ENCODE measurements at places on chromosomes 1 and 21. TPM values are rescaled to one million over a fixed set of nuclear protein-coding genes. Genes with fewer than 3 reads are reported as not detected.

The OPN3 gene
- total RNA-seq: 9.4 TPM

The CELA2A gene
- total RNA-seq: not detected

The RYR2 gene
- 0.06 TPM for total RNA-seq

The MEGF6 gene
- 30.8 TPM for total RNA-seq

The MSH4 gene
- total RNA-seq: under 0.01 TPM

The USH2A gene
- total RNA-seq: not detected

The PI4KB gene
- 54.2 TPM for total RNA-seq

The CDA gene
- total RNA-seq: 1.4 TPM

The SLAMF9 gene
- total RNA-seq: not detected

The TACSTD2 gene
- total RNA-seq: 33.0 TPM

The BATF3 gene
- total RNA-seq: 1.0 TPM

The XPR1 gene
- total RNA-seq: 32.7 TPM

The TIE1 gene
- total RNA-seq: 1,208 TPM

The KRTAP19-1 gene
- not detected for total RNA-seq

The CRYAA gene
- total RNA-seq: not detected

The NBPF4 gene
- not detected for total RNA-seq

The F13B gene
- total RNA-seq: not detected

The CTSE gene
- total RNA-seq: not detected

The SLC44A3 gene
- total RNA-seq: 2.1 TPM

The C1orf167 gene
- total RNA-seq: 0.19 TPM

The GBP2 gene
- total RNA-seq: 75.8 TPM

The CTSS gene
- 116 TPM for total RNA-seq

The KIF14 gene
- total RNA-seq: 7.9 TPM

The MAGI3 gene
- total RNA-seq: 19.4 TPM

The HRNR gene
- not detected for total RNA-seq

The CLCA1 gene
- not detected for total RNA-seq

The OR14I1 gene
- not detected for total RNA-seq

The TCHHL1 gene
- not detected for total RNA-seq

The DIO1 gene
- not detected for total RNA-seq

The SPRR5 gene
- total RNA-seq: not detected

The NPHS2 gene
- not detected for total RNA-seq

The RBBP5 gene
- 12.1 TPM for total RNA-seq

The ASTN1 gene
- not detected for total RNA-seq

The OR2T35 gene
- total RNA-seq: not detected

The GSTM1 gene
- not detected for total RNA-seq

The NMNAT2 gene
- total RNA-seq: 0.32 TPM

The TRPM2 gene
- 0.76 TPM for total RNA-seq

The CHIA gene
- total RNA-seq: not detected

The MNDA gene
- total RNA-seq: not detected

The SPATA17 gene
- total RNA-seq: not detected

The CA6 gene
- total RNA-seq: not detected

The TMEM54 gene
- total RNA-seq: 10.0 TPM

The S100PBP gene
- total RNA-seq: 60.1 TPM

The OR2G6 gene
- total RNA-seq: not detected

The GLIS1 gene
- total RNA-seq: not detected

The BSND gene
- total RNA-seq: not detected

The AMY1B gene
- not detected for total RNA-seq

The CHI3L1 gene
- not detected for total RNA-seq

The NTMT2 gene
- not detected for total RNA-seq

The PEX10 gene
- 32.2 TPM for total RNA-seq

The CELA2B gene
- not detected for total RNA-seq

The AADACL4 gene
- not detected for total RNA-seq

Measured in bladder microvascular endothelial cell (primary cell).